DMS 273 treated with DMSO at 0.1 percent for 48 hours (cell line): ENCODE measurements at places on chromosomes 7 and 10.

GRCh38 chr10:132232023-132232951, 45.5 kb downstream of the DPYSL4 start:
- no peak for DNase-seq

- no peak for DNase-seq
Observed at GRCh38 chr7:2860627-2861133, 16.6 kb upstream of the GNA12 start.

DNA sequence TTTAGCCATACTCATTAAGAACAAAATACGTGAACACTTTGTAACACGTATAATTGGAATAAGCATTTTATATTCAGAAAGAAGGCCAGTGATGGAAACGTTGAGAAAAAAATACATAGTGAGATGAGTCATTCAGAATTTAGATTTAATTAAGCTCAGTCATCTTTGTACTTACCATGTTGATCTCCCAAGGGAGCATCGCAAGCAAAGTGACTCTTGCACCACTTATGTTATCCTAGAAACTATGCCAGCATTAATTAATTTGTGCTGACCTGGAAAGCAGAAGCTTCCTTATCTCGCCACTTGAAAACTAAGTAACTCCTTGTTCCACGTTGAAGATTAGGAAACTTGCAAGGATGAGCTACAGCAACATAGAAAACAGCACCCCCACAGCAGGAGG, 9.7 kb upstream of the MPP7 start:
- no peak for DNase-seq

DNA sequence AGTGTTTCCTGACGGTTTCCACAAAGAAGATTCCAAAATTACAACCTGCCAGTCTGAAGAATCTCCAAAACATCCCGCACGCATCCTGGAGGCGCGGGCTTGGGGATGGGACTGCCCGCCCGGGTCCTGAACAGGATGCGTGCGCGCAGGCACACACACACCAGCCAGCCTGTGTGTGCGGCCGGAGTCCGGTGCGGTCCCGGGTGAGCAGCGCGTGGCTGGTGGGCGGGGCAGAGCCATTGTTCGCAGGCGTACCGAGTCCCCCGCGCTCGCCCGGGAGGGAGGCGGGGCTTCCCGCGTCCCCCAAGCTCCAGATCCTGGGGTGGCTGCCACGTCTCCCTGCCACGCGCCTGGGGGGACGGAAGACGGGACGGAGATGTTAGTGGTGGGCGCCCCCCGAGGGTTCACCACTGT, 675 bp upstream of the SCD start:
- peak; percentile 23 for DNase-seq

GRCh38 chr7:71021131-71021530, 110.8 kb upstream of the GALNT17 start:
- DNase-seq, result no peak

DNA sequence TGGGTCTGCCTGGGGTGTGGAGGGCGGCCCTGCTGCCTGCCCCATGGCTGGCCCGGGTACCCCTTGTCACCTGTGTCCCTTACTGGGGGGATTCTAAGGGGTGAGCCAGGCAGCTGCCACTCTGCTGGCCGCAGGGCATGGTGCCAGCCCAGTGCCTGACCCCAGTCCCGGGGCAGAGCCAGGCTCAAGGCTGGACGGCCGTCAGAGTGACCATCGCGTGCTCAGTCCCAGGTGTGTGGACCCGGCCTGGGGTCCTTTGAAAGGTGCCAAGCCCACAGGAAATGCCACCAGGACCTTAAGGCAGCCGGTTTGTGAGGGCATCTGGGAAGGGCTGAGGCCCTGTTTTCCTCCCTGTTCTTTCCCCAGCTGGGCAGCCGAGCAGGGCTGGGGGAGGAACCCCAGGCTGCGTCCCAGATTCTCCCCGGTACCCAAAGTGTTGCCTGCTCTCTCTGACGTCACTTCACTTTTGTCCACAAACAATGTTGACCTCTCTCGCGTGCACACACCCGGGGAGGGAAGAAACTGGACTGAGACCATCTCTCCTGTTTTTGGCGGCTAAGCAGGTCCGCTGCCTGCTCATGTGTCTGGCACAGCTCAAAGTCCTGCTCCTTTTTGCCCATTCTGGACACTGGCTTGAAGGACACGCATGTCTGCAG, 37.6 kb downstream of the PAPOLB start:
- no peak for DNase-seq

DNA sequence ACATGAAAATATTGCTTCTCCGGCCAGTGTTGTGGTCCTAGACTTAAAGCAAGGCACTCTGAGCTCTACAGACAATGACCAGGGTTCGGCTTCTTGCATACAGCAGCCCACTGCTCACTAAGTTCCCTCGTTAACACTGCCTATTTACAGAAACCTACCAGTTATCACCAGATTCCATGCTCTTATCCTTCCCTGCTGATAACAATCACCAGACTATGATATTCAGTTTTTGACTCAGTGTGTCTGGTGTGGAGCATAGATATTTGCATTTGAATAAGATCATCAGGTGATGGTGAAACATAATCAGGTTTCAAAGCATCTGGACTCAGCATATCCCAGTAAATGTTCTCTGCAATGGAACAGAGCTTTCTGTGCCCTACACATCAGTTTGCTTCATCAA, 182.3 kb downstream of the SNX13 start:
- DNase-seq, result no peak
